Glutamatergic neuron (in vitro differentiated cells): ENCODE measurements at places on chromosomes 5 and 9. TPM values are rescaled to one million over a fixed set of nuclear protein-coding genes. Genes with fewer than 3 reads are reported as not detected.

- H3K27ac ChIP-seq: peak overlapping the region; percentile 10
- peaks cover 3% of the 10 kb centered on the region for H3K27me3 ChIP-seq
- H3K4me1 ChIP-seq: peaks cover 9% of the 10 kb centered on the region
- H3K36me3 ChIP-seq: no peaks in the 10 kb centered on the region
- no peak for DNase-seq
- H3K4me3 ChIP-seq: no peak overlapping the region
Observed at GRCh38 chr5:82111191-82111590, 139.4 kb downstream of the ATG10 start.

- H3K27me3 ChIP-seq: no peaks in the 10 kb centered on the region
- no peak for DNase-seq
- H3K27ac ChIP-seq: no peak overlapping the region
- H3K4me1 ChIP-seq: peaks cover 35% of the 10 kb centered on the region
Observed at GRCh38 chr9:124381170-124381945, 33.9 kb downstream of the PSMB7 start.

- H3K27ac ChIP-seq: no peak overlapping the region
Observed at GRCh38 chr9:4519604-4520003, 29.3 kb downstream of the SLC1A1 start.

GHR gene
- not detected for total RNA-seq

LHFPL2 gene
- 2.5 TPM for total RNA-seq

DNA sequence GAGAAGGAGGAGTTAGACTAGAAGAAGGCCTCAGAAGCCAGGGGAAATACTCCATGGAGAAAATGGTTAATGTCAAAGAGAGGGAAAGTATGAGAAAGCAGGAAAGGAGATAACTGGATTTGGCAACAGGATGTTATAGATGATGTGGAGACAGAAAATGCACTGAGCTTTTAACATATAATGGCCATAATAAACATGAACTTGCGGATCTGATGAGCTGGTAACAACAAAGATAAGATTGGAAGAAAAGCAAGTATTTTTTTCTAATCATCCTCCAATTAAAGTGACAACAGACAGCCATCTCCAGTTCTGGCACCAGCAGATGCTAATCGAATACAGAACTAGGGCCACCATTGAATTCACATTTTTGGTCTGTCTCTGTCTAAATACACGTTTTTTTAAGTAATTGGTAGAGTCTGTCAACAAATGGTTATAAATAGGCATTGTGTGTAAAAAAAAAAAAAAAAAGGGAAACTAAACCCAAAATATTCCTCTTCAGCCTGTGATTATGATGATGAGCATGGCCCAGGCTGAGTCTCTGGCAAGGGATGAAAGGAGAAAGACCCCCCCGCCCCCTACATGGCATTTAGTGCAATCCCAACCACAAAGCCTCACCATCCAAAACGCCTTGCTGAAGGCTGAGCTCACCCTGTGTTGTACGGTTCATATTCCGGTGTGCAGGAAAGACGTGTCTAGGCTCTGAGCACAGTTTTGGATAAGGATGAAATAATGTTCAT lies 149.5 kb upstream of the LHFPL2 start:
- DNase-seq: no peak
- H3K27ac ChIP-seq: no peak overlapping the region
- no peak overlapping the region for H3K4me3 ChIP-seq
- H3K4me1 ChIP-seq: peaks cover 5% of the 10 kb centered on the region
- peaks cover 12% of the 10 kb centered on the region for H3K36me3 ChIP-seq
- H3K27me3 ChIP-seq: peaks cover 6% of the 10 kb centered on the region

DNA sequence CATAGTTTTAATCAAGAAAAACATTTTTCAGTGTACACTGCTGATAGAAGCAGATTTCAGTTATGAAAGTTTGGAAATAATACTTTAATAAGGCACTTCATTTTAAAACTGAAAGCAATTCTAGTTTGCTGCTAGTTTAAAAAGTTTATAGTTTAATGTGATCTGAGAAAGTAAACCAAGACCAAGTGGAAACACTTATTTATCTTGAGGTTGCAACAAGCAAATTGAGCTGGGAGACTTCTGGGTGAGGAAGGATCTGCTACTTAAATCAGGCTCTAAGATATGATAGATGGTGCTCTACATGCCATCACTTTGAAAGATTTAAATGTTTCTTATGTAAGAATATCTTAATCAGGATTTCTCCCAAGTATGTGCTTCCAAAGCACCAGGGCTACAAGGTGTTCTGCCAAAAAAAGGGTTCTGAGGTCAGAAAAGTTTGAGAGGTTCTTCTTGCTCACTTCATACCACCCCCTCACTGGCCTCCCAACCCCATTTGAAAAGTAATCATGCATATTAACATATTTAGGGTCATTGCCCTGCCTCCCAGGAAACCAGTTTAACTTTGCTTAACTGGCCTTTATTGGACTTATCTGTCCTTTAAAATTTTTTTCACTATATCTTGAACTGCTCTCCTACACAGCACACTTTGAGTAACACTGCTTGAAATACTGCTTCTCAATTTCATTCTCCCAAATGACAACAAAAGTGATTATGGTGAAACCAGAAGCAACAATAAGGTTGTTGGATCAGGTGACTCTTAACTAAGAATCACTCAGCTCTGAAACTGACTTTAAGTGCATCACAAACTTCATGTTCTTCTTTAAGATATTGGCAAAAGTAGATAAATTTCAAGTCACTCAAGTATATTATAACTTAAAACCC lies 15.5 kb downstream of the SLC44A1 start:
- no peak for DNase-seq
- no peak overlapping the region for H3K27ac ChIP-seq
- H3K27me3 ChIP-seq: no peaks in the 10 kb centered on the region
- peaks cover 3% of the 10 kb centered on the region for H3K4me1 ChIP-seq
- no peak overlapping the region for H3K4me3 ChIP-seq

GRCh38 chr9:110291921-110292557 lies 35.7 kb upstream of the TXN start:
- no peak for DNase-seq
- peaks cover 2% of the 10 kb centered on the region for H3K27me3 ChIP-seq
- H3K4me1 ChIP-seq: no peaks in the 10 kb centered on the region
- H3K27ac ChIP-seq: no peak overlapping the region
- H3K4me3 ChIP-seq: no peak overlapping the region

DNA sequence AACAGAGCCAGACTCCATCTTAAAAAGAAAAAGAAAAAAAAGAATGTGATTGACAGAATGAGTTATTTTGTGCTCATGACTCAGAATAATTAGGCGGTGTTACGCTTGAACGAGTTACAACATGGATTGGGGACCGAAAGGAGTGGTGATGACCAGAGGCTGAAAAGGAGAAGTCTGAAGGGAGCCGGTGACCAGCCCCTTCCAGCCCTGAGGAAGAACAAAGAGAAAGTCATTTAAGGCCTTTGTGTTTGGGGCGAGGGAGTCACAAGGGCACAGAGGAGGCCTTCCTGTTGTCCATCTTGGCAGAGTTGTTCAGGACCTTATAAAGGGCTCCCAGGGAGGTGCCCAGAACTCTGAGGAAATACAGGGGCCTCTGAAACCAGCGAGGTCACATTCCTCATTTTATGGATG lies 131.6 kb downstream of the GOLPH3 start:
- H3K4me3 ChIP-seq: no peak overlapping the region
- H3K27me3 ChIP-seq: peaks cover 2% of the 10 kb centered on the region
- H3K36me3 ChIP-seq: peaks cover 15% of the 10 kb centered on the region
- H3K4me1 ChIP-seq: peaks cover 1% of the 10 kb centered on the region
- no peak for DNase-seq

GRCh38 chr9:137971477-137972138 lies 94.0 kb downstream of the CACNA1B start:
- no peak for DNase-seq
- peaks cover 12% of the 10 kb centered on the region for H3K36me3 ChIP-seq
- H3K27ac ChIP-seq: no peak overlapping the region
- peaks cover 21% of the 10 kb centered on the region for H3K4me1 ChIP-seq

UGT3A2 gene
- total RNA-seq: 0.37 TPM

RAB3C gene
- 36.2 TPM for total RNA-seq

DNA sequence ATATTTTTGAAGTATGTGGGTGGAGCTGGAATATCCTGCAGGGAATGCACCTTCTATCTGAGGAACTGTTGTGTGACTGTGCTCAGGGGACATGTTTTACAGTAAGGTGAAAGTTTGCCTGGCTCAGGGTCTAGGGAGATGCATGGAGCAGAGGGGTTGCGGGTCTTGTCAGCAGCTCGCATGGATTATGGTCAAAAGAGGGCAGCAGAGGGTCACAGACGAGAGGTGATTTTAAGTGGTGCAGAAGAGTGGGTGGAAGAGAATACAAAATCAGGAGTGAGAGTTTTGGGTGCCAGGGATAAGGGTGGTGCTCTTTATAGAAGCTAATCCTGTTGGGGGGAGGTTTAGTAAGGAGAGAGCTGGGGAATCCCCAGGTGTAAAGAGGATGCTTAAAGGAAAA lies 53.5 kb upstream of the GRIN3A start:
- H3K36me3 ChIP-seq: no peaks in the 10 kb centered on the region
- DNase-seq: peak; percentile 78
- H3K27ac ChIP-seq: no peak overlapping the region

DNA sequence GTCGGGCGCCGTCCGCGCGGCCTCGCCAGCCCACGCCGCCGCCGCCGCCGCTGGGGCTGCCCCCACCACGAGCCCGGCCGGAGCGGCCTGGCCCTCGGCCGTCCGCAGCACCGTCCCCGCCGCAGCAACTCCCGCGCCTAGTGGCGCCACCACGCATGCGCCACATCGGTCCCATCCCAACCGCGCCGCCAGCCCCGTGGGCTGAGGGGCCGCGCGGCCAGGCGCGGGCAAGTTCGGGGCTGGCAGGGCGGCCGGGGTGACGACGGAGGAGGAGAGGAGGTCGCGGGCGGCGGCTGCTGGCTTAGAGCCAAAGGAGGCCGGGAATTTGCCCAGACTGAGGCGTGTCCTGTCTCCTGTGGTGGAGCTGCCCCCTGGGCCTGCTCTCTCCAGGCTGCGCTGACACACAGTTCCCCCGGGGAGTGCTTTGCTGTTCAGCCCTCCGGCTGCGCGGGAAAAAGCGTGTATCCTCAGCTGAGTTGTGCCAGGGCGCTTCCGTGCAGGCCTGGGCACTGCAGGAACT lies at the start of gene TUSC1:
TSS of gene TUSC1 (minus strand) at position 298 of the 520 bp plus-strand sequence. CDS start at position 166, 132 bp downstream.
- H3K27ac ChIP-seq: peak within 1 kb of the TSS; percentile 31
- H3K4me1 ChIP-seq: peaks cover 4% of the 10 kb centered on the region

DNA sequence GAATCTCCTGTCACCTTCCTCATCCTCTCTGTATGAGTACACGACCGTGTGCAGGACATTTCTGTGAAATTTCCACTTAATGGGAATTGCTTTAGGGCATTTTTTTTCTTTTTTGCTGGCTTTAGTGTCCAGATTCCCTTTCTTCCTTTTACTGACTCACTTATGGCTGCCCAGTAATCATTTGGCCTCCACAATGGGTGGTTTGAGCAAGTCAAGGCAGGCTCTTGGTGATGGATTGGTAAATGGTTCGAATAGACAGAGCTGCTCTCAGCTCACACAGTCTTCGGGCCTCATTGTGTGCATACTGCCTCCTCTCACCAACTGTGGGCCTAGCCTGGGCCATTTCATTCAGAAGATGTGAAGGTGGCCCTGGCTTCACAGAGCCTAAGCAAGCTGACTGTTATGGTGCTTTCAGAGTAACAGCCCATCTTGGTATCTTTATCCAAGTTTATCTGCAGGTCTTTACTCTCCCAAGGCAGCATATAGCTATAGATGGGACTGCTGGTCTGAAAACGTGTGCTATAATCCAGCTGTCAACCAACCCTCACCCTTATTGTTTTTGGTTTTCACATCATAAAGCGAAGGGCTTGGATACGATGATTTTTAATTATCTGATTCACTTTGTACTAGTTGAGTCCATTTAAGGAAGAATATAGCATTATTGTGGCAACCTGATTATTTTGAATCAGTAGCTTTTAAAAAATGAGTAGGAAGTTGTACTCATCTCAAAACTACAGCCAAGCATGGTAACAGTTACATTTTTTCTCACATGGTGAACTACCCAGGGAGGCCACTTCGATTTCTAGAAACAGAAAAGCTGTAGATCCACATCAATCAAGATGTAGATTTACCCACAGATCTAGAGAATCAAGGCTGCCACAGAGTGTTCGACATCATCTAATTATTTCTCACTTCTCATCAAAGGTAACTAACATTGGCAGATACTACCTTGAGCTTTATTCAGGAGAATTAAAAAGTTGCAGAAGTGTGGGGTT lies 50.4 kb upstream of the CKMT2 start:
- peaks cover 2% of the 10 kb centered on the region for H3K27me3 ChIP-seq
- no peak for DNase-seq
- no peak overlapping the region for H3K27ac ChIP-seq
- H3K36me3 ChIP-seq: no peaks in the 10 kb centered on the region
- no peak overlapping the region for H3K4me3 ChIP-seq

CARTPT gene
- total RNA-seq: not detected

DNA sequence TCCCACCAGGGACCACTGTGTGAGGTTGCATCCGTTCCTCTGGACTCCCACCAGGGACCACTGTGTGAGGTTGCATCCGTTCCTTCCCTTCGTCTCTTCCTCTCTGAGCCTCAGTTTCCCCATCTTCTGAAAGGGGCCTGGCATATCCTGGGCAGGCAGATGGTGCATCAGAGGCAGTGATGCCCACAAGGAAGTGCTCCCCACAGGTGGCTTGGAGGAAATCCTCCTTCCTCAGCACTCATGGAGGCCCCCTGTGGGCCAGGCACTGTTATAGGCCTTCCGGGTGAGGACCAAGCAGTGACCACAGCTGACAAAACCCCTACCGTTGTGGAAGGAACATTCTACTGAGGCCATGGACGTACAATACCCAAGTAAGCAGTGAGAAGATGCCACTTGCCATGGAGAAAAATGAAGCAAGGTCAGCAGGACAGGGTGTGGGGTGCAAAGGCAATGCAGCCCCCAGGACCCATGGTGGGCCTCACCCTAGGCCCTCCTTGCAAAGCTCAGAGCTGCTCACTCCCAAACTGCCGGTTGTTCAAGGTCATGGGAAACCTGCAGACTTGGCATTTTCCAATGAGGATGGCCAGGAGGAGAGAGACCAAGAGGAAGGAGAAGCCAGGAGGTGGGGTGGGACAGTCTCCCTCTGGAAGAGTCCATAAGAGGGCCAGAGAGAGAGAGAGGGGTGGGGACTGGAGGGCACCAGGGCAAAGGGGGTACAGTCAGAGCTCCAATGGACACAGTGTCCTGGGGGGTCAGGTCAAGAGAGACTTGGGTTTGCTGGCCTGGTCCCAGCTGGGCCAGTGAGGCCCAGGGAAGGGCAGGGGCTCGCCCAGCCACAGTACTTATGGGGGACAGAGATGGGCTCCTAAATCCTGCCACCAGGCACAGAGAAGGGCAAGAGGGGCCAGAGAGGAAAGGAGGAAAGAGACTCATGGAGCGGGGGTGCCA lies 51.1 kb downstream of the C9orf50 start:
- peak overlapping the region; percentile 59 for H3K27ac ChIP-seq
- peaks cover 11% of the 10 kb centered on the region for H3K27me3 ChIP-seq
- no peak for DNase-seq
- peaks cover 11% of the 10 kb centered on the region for H3K4me1 ChIP-seq
- H3K4me3 ChIP-seq: peak overlapping the region; percentile 80

C9orf50 gene
- 0.56 TPM for total RNA-seq

DNA sequence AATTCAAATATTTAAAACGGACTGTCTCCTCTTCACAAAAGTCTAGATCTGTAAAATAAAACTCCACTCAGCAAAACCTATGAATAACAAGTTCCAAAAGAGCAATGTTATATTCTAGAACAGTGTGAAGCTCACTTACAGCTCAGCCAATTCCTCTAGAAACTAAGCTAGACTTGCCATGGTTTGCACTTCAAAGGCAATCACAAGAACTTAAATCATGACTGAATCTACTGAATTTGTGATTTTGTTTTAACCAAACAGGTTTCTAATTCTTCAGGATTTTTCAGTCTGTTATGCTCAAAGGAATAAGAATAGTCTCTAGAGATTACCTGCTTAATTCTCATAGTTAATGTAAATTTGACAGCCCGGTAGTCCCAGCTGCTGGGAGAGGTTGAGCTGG lies 1.4 kb upstream of the PKD2L2 start:
- no peaks in the 10 kb centered on the region for H3K36me3 ChIP-seq
- no peak overlapping the region for H3K27ac ChIP-seq
- H3K27me3 ChIP-seq: no peaks in the 10 kb centered on the region
- H3K4me1 ChIP-seq: peaks cover 10% of the 10 kb centered on the region
- H3K4me3 ChIP-seq: no peak overlapping the region
- no peak for DNase-seq
